Stimulated activated CD4-positive, alpha-beta T cell treated with anti-CD3 and anti-CD28 coated beads, Interleukin-4, amount 100 ng/mL, for 24 hours (primary cell): ENCODE measurements at places on chromosomes 3 and 15.

DNA sequence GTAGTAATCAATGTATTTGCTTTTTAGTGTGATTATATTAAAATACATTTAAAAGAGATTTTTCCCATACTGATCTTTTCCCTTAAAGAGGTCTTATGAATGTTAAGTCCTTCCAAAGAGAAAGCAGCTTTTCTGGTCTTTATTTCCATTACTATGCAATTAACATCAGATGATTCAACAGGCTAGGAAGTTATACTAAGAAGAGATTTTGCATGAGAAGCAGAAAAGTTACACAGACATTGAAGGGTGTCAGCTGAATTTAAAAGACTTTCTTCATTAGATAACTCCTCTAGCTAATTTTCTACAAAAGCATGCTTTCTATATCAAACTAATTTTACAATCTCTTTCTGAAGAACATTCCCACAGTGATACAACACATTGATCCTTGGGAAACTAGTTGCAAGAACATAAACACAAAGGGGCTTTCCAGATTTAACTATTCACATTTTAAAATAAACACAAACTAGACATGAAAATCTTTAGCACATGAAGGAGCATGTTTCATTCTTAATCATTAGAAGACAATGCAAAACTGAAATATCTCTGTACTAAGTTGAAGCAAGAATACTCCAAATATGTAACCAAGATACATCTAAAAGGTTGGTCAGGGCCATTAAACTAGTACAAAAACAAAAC lies 965.8 kb downstream of the ROBO1 start:
- no peak for DNase-seq

DNA sequence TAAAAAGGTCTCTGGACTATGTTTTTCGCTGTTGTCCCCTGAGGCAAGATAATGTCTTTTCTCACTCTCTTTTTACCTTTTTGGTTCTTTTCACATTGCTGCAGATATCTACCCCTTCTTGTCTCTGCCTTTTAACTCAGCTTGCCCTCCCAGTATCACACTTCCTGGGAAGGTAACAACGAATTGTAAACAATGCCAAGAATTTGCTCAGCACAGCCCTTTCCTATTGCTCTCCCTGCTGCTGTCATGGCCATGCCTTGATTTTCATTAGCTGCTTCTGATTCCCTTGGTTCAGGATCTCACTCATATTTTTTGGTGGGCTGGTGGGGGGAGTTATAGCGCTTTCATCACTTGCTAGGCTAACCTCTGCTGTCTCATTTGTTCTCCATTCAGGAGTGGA lies 123.1 kb upstream of the DPH6 start:
- no peak for DNase-seq

DNA sequence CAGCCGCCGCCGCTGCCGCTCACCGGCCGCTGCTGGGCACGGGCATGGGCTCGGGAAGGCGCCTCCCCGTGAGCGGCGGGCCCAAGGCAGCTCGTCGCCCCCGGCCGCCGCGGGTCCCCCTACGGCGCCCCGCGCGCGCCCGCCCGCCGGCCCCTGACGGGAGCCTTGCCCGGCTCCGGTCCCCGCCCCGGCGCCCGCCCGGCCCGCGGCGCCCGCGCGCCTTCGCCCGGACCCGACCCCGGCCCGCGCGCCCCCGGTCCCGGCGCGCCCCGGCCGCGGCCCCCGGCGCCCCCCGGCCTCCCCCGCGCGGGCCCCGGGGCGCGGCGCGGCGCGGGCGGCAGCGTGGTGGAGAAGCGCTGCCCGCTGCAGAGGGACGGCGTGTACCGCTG lies 177.7 kb downstream of the OR4M2 start:
- no peak for DNase-seq

- no peak for DNase-seq
Measured at GRCh38 chr3:179973931-179974361, 62.8 kb downstream of the PEX5L start.

- DNase-seq: no peak
Measured at GRCh38 chr3:184601576-184602371, 40.2 kb downstream of the EPHB3 start.
